ENCODE measurements at places on chromosomes 1 and 21. TPM values are rescaled to one million over a fixed set of nuclear protein-coding genes. Genes with fewer than 3 reads are reported as not detected.

Gene PRAMEF17
- polyA plus RNA-seq = not detected

Gene ALG14
- 1.5 TPM for polyA plus RNA-seq

Gene NVL
- 25.4 TPM for polyA plus RNA-seq

Gene SYNC
- polyA plus RNA-seq = 12.0 TPM

Gene SLAMF7
- 31.0 TPM for polyA plus RNA-seq

Gene SMIM1
- polyA plus RNA-seq = 0.79 TPM

Gene SPSB1
- 43.2 TPM for polyA plus RNA-seq

- H3K27me3 ChIP-seq = peaks cover 6% of the 10 kb centered on the region
- peaks cover 8% of the 10 kb centered on the region for H3K4me1 ChIP-seq
- H3K27ac ChIP-seq = no peak overlapping the region
- no peak overlapping the region for H3K4me3 ChIP-seq
Observed at GRCh38 chr1:6014130-6014999, 22.1 kb upstream of the NPHP4 start.

DNA sequence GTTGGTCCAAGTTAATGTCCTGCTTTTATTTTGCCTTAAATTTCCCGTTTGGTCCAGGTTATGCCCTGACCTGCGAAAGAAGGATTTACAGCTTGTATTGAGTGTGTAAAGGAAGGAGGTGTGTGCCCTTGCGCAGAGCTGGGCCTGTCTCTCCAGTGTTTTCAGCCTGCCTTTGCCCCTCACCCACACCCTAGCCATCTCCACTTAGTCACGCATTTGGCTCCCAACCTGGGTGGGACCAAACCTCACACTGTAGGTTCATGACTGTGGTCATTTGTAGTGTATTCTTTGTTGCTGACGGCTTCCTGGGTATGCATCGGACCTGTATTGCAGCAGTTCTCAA lies 572 bp upstream of the SRSF10 start:
- peak overlapping the region; percentile 93 for H3K27ac ChIP-seq
- H3K27me3 ChIP-seq = no peaks in the 10 kb centered on the region
- peaks cover 33% of the 10 kb centered on the region for H3K4me1 ChIP-seq
- peak overlapping the region; percentile 68 for H3K4me3 ChIP-seq

GRCh38 chr1:78045563-78045925 lies 222 bp upstream of the GIPC2 start:
- H3K27me3 ChIP-seq = peaks cover 17% of the 10 kb centered on the region
- no peak overlapping the region for H3K4me3 ChIP-seq
- peaks cover 7% of the 10 kb centered on the region for H3K4me1 ChIP-seq
- H3K27ac ChIP-seq = no peak overlapping the region

DNA sequence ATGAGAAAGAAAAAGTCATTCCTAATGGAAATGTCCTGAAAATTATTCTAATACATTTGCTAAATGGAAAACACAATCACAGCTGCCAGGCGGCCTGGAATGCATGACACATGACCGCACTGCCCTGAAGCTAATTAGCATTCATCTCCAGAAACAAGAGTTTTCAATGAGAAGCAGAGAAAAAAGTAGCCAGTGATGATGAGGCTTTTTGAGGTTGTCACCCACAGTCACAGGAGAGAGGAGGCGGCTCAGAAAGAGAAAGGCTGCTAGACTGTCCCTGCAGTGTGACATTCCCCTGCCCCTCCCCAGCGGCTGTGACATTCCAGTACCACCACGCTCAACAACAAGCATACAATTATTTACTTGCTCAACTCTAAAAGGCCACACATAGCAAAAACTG lies 122.9 kb upstream of the KRTAP19-8 start:
- no peaks in the 10 kb centered on the region for H3K27me3 ChIP-seq
- peak overlapping the region; percentile 3 for H3K27ac ChIP-seq
- H3K36me3 ChIP-seq = no peaks in the 10 kb centered on the region
- peak; percentile 9 for DNase-seq
- no peak overlapping the region for H3K4me3 ChIP-seq

DNA sequence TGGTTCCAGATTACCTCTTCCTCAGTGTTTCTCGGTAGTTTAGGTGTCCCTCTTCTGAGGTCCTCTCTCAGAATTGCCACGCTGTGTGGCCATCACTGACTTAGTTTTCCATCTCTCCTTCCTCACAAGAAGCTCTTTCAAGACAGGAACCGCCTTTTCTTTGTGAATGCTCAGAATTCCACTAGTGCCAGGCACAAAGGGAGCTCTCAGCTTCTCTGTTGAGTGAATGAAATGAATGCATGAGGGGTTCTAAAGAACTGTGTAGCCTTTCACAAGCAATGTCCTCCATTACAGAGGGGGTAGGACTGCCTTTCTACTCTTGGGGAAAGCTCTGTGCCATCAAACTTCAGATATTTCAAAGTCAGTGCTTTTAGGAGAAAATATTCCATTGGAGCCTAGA lies 546.8 kb downstream of the RWDD3 start:
- no peaks in the 10 kb centered on the region for H3K27me3 ChIP-seq
- no peaks in the 10 kb centered on the region for H3K4me1 ChIP-seq
- no peak overlapping the region for H3K4me3 ChIP-seq

DNA sequence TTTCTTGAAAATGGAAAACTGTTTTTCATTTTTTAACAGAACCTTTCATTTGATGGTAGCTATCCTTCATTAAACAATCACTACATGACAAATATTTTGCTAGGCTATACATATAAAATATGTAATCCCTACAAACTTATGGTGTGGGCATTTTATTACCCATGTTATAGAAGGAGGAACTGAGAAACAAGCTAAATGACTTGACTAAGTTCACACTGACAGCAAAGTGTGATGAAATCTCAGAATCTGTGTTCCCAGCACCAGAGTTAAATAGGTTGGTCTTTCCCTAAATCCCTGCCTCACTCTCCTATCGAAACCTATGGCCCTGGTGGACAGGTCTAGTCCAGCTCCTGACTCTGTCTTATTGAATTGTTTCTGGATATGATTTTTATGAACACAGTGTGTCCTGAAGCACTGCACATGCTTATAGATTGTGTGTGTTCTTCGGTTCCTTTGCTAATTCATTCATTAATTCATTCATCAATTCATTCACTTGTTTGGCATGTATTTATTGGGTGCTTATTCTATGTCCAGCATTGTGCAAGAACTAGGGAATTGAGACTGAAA lies 301.0 kb downstream of the GRIK1 start:
- no peaks in the 10 kb centered on the region for H3K36me3 ChIP-seq
- H3K27me3 ChIP-seq = no peaks in the 10 kb centered on the region
- DNase-seq = no peak

- H3K36me3 ChIP-seq = no peaks in the 10 kb centered on the region
- H3K4me1 ChIP-seq = no peaks in the 10 kb centered on the region
- H3K27ac ChIP-seq = no peak overlapping the region
- no peaks in the 10 kb centered on the region for H3K27me3 ChIP-seq
- DNase-seq = no peak
Observed at GRCh38 chr1:39061951-39062350, 35.8 kb downstream of the NDUFS5 start.

- peaks cover 9% of the 10 kb centered on the region for H3K4me1 ChIP-seq
- H3K4me3 ChIP-seq = peak overlapping the region; percentile 72
- peaks cover 3% of the 10 kb centered on the region for H3K36me3 ChIP-seq
- no peak for DNase-seq
- peak overlapping the region; percentile 85 for H3K27ac ChIP-seq
Observed at GRCh38 chr1:108962681-108963051, 618 bp downstream of the CLCC1 start.

DNA sequence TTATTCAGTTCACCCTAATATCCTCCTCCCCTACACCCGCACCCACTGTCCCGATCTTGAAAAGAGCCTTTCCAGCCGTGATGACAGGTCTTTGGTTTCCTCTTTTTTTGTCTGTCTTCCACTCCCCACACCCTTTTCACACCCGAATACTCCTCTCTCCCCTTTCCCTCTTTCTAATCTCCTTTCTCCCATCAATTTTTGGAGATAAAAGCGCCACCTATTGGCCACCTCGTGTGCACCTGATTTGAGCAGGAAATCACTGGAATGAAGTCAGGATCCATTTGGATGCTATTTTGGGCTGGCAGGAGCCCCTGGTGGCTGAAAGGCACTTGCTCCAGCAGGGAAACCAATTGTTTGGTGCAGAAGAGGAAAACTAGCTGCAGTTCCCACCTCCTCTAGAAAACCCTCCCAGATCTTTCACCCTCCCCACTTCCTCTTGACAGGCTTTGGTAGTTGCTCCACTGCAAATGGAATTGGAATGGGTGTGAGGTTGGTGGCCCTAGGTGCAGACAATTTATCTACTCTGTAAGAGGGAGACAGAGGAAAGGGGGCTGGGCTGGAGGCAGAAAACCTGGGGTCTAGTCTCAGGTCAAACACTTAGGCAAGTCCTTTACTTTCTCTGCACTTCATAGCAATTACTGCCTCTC lies 8.4 kb downstream of the FOXE3 start:
- no peaks in the 10 kb centered on the region for H3K36me3 ChIP-seq
- DNase-seq = no peak
- H3K4me3 ChIP-seq = no peak overlapping the region
- no peaks in the 10 kb centered on the region for H3K4me1 ChIP-seq
- peaks cover 5% of the 10 kb centered on the region for H3K27me3 ChIP-seq
